SW480 (cell line): ENCODE measurements at places on chromosomes 7 and 10.

DNA sequence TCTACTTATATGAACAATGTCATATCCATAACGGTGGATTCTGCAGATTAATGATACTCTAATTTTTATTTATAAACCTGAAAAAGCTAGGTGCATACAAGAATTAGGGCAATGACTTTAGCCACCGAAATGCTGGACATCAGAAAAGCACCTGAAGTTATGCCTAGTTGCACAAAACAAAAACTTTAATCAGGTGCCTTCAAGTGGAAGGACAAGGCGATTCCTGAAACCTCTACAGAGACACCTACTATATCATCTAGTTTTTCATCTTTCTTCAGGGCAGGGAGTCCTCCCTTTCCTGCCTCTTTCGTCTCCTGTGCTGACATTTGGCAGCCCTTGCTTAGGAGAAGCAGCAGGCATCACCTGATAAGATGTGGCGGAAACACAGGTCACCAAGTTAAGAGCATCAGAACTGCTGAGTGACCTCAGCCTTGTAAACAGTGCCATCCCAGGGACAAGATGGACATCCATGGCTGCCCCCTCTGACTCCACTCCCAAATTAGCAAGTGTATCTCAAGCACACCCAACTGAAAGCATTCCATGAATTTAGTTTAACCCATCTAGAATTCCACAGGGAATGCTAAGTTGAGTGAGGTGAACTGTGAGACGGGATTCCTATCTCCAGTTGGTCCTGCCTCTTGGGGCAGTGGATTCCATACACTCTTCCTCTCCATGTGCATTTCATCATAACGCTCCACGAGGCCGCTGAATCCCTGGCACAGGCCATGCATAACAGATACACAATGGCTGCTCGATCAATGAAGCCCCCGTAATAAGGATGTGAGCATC is 5.8 kb downstream of the ITPRIP start:
- DNase-seq: no peak

GRCh38 chr10:75399461-75400162 is 2.0 kb downstream of the ZNF503 start:
- peak; percentile 54 for DNase-seq

DNA sequence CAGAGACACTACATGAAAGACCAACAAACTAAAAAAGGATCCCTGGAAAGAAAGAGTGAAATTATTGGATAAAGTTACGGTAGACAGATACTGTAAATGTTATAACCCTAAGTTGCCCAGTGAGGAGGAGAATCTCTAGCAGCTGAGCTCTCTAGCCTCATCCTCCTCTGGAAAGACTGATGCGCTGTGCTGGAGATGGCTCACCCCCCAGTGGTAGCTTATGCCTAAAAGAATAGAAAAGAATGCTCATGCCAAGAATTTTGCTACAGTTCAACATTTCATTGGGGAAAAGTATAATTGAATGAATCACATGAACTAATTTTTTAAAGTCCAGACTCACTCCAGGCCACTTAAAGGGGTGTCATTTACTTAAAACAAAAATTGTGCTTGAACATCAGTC is 50.8 kb upstream of the RNF32 start:
- DNase-seq: no peak

DNA sequence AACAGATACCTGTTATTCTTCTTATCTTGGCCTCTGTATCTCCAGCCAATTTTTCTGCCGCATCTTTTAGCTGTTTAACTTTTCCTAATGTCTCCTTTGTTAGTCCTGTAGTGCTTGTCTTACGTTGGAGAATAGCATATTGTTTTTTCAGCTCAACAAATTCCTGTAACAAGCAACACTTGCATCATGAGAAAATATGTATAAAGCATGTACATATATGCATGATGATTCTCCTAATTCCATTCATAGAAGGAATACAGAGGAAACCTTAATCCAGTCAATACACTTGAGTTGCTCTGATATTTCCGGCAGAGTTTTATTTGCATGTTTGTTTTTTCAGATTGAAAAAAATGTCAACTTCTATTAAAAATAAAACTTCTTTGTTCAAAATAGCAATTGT is 26.1 kb upstream of the LAMB1 start:
- DNase-seq: no peak

- DNase-seq: no peak
Observed at GRCh38 chr7:111470998-111471397, 91.3 kb downstream of the IMMP2L start.
